AG08396 (cell line): ENCODE measurements at places on chromosomes 6 and 20.

DNA sequence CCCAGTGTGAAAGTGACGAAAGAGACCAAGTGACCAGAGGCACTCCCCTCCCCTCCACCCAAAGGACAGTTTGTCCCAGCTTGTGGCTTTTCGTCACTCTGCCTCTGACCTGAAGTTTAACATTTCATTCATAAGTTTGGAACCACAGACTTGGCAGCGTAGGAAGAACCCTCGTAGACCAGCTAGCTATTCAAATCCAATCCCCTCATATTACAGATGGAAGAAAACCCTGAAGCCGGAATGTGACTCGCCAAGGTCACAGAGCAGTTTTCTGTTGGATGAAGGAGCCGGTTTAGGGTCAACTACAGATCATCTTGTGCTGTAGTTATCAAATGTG lies 3.9 kb upstream of the SYS1 start:
- no peak for DNase-seq

DNA sequence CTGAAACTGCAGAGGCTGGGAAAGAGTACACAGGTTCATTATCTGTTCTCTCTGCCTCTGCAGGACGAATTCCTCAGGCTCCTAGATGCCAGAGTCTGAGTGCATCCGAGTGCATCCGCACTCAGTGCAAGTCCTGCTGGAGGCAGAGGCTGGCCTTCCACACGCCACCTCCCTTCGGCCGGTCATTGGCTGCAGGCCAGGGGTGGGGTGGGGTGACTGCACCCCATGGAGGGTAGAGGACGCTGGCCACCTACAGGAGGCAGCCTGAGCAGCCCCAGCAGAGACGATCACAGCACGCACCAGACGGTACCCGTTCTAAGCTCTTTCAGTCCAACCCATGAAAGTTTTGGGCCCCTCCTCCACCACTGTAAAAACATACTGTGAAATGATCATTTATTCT lies 11.7 kb downstream of the SFT2D1 start:
- DNase-seq = peak; percentile 43

GRCh38 chr20:61970357-61970756 lies 95.3 kb downstream of the TAF4 start:
- no peak for DNase-seq

GRCh38 chr6:36834576-36835341 lies 4.5 kb downstream of the CPNE5 start:
- no peak for DNase-seq

DNA sequence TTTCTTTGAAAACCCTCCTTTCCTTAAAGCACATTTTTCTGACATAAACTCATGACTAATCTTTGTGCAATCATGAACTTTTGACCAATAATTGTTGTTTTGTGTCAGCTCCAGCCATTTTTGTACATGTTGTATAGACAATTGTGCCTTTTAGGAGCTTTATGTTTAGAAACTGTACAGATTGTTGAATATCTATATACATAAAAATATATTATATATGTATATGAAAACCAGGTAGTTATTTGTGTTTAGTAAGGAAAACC lies 125.7 kb upstream of the EDN1 start:
- no peak for DNase-seq

DNA sequence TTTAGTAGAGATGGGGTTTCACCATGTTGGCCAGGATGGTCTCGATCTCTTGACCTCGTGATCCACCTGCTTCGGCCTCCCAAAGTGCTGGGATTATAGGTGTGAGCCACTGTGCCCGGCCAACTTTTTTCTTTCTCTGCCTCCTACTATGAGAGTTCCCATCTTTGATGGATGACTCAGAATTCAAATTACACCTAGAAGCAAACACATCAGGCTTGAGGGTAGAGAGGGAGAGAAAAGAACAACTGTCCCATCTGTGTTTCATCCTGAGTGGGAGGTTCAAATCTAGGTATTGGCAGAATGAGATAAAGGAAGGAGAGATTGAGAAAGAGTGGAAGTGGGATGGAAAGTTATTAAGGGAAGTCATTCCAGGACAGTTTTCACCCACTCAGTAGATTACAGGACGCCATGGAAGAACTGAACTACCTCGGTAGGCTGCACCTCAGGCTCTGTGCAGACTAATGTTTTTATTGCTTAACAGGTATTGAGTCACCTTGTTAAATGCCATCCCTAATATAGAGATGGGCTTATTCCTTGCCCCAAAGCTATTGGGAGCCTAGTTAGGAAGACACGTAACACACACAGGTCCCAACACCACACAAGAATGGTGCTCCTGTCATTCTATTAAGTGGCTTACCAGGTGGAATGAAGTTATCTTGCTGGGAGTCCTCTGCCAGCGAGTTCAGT lies 275.7 kb downstream of the SOX4 start:
- no peak for DNase-seq

GRCh38 chr6:27059621-27060425 lies 187.7 kb upstream of the PRSS16 start:
- DNase-seq = no peak

DNA sequence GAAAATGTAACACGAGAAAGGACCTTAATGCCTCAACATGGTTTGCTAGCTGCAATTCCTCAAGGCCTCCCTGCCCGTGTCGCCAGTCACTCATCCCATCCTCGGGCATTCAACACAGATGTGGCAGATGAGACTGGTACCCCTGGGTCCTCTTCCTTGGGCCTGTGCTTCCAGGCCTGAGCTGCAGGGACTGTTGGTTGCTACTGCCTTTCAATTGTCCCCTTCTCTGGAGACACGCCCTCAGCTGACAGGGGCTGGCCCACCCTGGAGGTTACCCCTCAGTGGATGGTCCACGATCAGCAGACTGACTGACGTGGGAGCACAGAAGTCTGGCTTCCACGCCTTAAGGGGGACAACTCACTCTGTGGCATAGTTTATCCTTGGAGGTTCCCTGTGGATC lies 495.1 kb upstream of the CHD6 start:
- DNase-seq = no peak

DNA sequence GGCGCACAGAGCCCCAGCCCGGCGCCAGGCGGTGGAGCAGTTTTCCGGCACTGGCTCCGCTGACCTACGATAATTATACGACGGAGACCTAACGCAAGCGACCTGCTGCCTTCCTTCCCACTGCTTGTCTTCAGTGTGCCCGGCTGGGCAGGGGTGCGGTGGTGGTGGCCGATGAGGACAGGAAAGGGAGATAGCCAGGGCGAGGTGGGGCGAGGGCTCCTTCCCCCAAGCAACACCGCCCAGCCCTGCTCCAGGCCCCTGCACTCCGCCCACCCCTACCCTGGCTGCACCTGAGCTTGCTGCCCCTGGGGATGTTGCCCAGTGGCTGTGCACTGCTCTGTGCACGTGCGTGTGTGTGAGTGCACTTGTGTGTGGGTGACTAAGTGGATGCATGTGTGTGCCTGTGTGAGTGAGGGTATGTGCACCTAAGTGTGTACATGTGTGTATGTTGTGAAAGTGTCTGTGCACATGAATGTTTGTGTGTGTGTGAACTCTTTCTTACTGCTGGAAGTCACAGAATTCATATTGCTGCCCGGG lies 42.6 kb upstream of the IRF4 start:
- DNase-seq = no peak

DNA sequence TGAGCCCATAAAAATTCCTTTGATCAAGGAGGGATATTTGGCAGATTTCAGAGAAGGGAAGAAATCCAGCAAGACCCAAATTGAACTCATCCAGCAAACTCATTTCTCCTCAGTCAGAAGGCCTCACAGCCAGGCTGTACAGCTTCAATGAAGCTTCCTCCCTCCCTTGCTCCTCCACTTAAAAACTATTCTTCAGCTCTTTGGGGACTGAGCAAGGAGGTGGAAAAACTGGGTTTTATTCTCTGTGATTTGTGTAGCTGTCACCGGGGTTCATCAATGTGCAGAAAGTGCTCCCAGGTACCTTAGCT lies 158.7 kb upstream of the ZNF184 start:
- no peak for DNase-seq

- DNase-seq = no peak
These were observed 98.0 kb downstream of the EPB41L2 start for GRCh38 chr6:130964808-130965604.

DNA sequence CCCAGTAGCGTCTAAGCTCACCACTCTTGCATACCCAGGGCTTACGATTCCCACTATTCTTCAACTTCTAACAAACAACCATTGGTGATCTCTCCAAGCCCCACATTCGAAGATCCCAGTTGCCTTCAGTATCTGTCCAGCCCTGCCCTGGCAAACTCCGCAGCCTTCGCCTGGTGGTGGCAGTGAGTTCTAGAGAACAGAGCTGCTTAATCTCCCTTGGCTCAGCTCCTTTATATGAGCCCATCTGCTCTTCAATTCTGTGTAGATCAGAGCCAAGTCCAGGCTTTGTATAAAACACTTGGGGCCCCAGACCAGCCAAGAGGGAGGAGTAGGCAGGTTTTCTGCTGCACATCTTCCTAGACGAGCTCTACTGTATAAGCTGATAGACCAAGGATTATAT lies 193.3 kb downstream of the PHACTR1 start:
- no peak for DNase-seq

DNA sequence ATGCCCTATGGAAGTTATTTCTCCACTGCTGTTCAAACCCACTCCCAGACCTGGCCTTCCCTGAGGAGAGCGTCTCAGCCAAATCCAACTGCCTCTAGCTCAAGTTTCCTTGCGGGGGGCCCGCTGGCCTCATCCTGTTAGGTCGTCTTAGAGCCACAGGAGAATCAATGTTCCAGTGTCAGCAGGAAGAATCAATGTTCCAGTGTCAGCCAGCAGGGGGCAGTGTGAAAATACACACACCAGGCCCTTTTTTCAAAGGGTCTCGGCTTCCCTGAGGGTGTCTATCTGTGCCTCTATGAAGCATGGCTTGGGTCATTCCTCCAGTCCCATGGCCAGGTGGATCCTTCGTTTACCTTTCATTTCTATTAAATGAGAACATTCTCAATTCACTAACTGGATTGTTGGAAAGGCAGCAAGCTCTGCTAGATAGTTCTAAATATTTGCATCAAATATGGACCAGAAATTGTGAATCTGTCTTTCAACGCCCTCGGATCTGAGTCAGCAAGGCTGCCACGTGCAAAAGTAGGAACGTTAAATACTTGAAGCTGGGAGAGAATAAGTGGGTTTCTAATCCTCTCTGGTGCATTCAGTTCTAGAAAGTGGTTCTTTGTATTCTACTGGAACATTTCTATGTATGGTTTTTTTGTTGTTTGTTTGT lies 19.2 kb downstream of the PRND start:
- DNase-seq = peak; percentile 43

GRCh38 chr6:110563711-110564110 lies 87.3 kb upstream of the SLC22A16 start:
- no peak for DNase-seq

DNA sequence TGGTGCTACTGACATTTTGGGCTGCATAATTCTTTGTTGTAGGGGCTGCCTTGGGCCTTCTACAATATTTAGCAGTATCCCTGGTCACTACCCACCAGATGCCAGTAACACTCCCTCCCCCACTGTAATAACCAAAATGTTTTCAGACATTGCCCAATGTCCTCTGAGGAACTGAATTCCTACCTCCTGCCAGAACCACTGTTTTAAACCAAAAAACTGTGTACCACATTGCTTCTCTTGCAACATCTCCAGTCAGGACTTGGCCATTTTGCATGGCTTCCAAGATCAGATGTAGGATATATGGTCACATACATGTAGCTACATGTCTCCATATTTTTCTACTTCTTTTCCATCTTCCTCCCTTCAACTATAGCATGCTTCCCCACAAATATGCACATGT lies 97.4 kb upstream of the IFNGR1 start:
- no peak for DNase-seq

GRCh38 chr6:79630883-79631692 lies at the start of gene SH3BGRL2:
Gene SH3BGRL2 (plus strand): TSS chr6:79631329. CDS start chr6:79631462, 133 bp downstream.
- DNase-seq = peak; percentile 85

DNA sequence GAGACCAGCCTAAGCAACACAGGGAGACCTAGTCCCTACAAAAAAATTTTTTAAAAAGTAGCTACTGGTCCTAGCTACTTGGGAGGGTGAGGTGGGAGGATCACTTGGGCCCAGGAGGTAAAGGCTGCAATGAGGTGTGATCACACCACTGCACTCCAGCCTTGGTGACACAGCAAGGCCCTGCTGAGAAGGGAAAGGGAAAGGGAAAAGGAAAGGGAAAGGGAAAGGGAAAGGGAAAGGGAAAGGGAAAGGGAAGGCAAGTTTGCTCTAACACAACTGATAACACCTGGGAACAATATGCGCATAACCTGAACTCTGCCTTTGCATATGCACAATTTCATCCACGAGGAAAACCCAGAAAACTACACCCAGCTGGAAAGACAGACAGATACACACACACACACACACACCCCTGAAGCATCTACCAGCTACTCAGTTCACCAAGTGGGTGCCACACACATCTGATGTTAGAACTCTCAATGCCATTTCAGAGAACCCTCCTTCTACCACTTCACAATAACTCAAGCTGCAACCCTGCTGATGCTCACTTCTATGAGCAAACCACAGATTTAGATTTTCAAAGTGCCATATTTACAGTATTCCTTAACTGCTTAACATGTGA lies 19.1 kb downstream of the B4GALT5 start:
- no peak for DNase-seq

- no peak for DNase-seq
These were observed 32.8 kb upstream of the SCGN start for GRCh38 chr6:25619217-25619616.

DNA sequence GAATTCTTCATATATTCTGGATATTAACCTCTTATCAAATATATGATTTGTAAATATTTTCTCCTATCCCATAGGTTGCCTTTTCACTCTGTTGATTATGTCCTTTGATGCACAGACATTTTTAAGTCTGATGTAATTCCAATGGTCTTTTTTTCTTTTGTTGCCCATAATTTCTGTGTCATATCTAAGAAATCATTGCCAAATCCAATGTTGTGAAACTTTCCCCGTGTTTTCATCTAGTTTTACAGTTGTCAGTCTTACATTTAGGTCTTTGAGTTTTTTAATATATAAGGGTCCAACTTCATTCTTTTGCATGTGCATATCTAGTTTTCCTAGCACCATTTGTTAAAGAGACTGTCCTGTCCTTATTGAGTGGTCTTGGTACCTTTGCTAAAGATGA lies 111.5 kb downstream of the SESN1 start:
- no peak for DNase-seq

DNA sequence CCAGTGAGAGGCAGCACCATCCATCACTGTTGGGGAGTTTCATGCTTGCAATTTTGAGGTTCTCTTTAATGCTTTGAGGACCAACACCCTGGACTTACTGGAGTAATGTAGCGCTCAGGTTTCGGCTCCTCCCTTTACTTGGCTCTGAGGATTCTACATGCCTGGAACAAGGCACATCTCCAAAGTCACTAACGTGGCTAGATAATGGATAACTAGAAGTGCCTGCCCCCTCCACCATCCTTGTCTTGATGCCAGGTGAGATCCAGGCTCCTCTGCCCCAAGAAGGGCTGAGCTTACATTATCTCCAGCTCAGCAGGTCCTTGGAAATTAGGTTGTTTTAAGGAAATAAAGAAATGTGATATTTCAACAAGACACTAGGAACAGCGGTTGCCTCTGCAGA lies 75.5 kb upstream of the ZNFX1 start:
- DNase-seq = no peak

GRCh38 chr6:56764081-56764566 lies 121.4 kb upstream of the DST start:
- DNase-seq = no peak

DNA sequence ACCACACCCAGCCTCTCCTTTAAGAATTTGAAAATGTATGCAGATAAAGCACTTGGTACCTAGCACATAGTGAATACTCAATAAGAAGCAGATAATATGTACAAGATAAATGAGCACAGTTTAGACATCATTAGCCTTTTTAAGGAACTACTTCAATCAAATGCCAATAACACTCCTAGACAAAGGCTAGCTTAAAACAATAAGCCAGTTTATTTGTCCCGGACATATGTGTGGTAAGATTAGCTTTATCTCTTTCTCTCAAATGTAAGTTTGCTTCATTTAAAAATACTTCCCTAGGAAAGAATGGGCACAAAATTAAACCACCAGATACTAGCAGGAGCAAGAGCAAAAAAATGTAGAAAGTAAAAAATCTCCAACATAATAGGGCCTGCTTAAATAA lies 73.8 kb downstream of the MAP3K5 start:
- DNase-seq = no peak
